ENCODE measurements at places on chromosomes 4 and X.

- no peak for DNase-seq
Observed at GRCh38 chrX:20529301-20529700, 262.6 kb upstream of the RPS6KA3 start.

- no peak for DNase-seq
Observed at GRCh38 chrX:85114171-85114570, 110.5 kb downstream of the APOOL start.

- peak; percentile 44 for DNase-seq
Observed at GRCh38 chr4:104494822-104495559, at the start of gene CXXC4. Gene CXXC4 (minus strand): TSS chr4:104494894. CDS start chr4:104491802, 3,092 bp downstream.

DNA sequence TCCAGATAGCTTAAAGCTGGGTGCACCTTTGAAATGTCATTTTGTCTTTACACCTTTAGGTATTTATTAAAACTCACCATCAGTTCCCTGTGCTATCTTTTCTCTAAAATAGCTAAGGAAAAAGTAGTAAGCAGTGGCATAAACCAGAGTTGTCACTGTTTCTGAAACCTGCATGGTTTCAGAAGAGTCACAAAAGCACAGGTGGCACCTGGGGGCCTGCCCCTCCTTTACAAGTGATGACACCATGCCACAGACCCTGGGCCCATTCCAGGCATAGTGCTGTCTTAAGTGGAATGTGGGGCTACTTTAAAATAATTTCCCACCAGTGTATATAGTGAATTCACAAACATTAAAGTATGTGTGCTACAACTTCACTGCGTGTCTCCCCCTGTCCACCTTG is 47.8 kb downstream of the DCUN1D4 start:
- DNase-seq, result no peak

- no peak for DNase-seq
Observed at GRCh38 chr4:7418131-7418943, 16.4 kb downstream of the PSAPL1 start.

GRCh38 chr4:184671101-184671500 is 21.6 kb downstream of the PRIMPOL start:
- DNase-seq, result no peak

- DNase-seq, result no peak
Observed at GRCh38 chr4:76658231-76659102, 223.4 kb downstream of the SHROOM3 start.

- no peak for DNase-seq
Observed at GRCh38 chr4:100933628-100934027, 413.7 kb downstream of the PPP3CA start.

DNA sequence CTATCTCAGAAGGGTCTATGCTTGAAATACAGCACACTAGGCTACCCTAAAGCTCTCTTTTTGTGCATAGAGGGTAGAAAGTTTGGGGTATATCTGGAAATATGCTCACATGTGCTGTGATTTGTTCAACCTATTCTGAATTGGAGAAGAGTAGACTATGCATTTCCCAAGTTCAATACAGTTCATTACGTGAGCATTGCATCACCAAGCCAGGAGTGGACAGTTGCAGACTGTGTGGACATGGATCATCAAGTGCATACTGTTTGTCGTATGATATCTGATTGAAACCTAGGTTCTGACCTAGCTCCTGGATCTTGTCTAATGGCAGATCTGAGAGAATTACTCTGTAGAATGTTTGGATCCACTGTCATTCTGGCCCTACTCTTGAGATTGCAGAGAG is 161.1 kb downstream of the FRAS1 start:
- no peak for DNase-seq

DNA sequence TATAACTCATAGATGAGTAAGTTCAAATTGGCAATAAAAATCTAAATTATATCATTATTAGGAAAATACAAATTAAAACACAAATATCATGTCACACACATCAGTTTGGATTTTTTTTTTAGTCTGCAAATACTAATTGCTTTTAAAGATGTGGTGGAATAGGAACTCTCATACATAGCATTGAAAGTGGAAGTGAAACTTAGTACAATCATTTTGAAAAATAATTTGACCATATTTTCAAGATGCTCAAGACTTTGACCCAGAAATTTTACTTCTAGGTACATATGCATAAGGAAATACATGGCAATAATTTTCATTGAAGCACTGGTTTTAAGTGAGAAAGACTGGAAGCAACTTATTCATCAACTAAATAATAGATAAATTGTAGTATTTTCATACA is 147.5 kb upstream of the SMIM31 start:
- DNase-seq, result no peak

DNA sequence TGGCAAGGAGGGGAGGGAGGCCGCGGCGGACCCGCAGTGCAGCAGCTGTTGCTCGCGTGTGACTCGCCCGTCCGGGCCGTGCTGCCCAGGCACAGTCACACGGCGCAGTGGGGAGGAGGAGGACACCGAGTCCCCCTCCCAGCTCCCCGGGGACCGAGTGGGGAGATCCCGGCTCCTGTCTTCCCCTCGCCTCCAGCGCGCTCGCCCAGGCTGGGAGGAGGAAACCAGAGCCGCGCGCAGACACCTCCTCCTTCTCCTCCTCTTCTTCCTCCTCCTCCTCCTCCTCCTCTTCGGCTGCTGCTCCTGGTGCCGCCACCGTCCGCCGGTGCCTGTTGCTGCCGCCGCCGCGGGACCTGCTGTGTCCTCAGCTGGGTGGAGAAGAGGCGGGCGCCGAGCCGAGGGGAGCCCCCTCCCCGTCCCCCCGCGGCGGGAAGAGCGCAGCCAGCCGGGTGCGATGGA is at the start of gene TBC1D1:
TSS of gene TBC1D1 (plus strand) at position 284 of the 459 bp plus-strand sequence. CDS start 11,012 bp downstream, outside the sequence.
- peak; percentile 59 for DNase-seq

DNA sequence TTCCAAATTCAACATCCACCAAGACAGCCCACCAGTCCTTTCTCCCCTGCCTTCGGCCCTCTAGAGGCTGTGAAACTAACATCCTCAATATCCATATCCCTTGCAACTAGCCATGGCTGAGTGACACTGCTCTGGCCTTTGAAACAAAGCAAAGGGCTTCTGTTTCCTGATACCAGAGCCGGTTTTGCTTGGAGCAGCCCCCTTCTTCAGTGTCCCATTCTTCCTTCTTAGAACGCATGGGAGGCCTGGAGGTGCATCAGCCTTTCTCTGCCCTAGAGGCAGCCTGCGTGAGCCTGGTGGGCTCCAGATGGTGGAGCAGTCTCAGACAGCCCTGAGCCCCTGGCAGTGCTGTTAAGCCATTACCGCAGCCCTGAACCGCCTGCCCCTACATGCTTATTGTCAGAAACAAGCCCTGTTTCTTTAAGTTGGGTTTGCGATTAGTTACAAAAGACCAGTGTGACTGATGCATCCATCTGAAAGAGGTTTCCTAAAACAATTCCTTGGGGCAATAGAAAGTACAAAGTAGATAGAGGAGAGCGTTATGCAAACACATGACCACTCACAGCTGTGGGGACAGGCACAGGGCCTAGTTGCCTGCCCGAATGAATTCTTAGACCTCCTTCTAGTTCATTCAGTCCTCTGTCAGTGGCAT is 74.1 kb downstream of the EVC start:
- no peak for DNase-seq

DNA sequence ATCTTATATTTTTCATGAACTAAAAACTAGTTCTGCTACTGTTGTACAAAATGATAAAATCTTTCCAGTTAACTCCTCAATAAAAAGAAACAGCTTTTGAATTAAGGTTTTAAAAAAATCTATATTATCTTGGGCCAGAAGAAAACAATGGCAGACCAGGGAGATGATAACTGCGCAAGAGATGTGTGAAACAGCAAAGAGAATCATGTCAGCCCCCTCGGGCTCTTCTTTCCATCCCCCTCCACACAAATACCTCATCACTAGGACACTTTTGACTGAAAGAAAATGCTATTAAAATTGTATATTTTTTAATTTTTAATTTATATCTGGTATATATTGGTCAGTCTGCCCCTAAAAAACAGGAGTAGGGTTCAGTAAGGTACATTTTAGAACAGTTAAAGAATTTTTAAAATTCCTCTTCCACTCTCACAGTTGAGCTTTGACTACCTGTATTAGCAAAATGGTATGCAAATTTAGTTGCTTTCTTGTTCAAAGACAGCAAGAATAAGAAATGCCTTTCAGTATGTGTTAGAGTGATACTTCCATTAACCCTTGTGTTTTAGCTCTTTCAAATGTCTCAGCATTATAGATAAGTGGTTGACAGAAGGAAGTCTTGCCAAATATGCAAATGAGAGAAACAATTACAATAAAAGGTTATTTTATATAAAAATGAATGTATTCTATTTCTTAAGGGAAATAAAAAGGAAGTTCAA is 36.4 kb upstream of the LCORL start:
- DNase-seq, result no peak

- no peak for DNase-seq
Observed at GRCh38 chr4:77787969-77788368, 31.2 kb downstream of the CNOT6L start.

- no peak for DNase-seq
Observed at GRCh38 chrX:150032742-150033141, 94.5 kb upstream of the EOLA2 start.

- peak; percentile 32 for DNase-seq
Observed at GRCh38 chr4:25144870-25145481, 15.3 kb downstream of the SEPSECS start.
